AG09309 (cell line): ENCODE measurements at places on chromosomes 13 and 19.

GRCh38 chr19:29841559-29842367 lies 30.0 kb downstream of the CCNE1 start:
- DNase-seq: no peak

DNA sequence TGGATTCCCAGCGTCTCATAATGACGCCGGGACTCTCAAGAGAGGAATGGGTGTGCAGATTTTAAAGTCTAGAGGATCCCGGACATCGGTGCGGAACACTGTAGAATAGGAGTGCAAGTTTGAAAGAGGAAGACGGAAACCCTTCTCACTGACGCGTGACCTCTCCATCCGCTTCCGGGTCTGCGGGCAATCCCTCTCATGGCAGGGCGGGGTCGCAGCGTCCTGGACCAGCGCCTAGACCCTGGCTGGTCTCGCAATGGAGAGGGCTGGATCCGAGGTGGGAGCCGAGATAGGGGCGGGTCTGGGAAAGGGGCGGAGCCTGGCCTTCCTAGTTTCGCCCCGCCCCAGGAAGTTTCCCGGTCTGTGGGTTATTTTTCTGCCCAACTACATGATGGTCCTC lies 4.6 kb upstream of the ZNF845 start:
- DNase-seq: no peak

DNA sequence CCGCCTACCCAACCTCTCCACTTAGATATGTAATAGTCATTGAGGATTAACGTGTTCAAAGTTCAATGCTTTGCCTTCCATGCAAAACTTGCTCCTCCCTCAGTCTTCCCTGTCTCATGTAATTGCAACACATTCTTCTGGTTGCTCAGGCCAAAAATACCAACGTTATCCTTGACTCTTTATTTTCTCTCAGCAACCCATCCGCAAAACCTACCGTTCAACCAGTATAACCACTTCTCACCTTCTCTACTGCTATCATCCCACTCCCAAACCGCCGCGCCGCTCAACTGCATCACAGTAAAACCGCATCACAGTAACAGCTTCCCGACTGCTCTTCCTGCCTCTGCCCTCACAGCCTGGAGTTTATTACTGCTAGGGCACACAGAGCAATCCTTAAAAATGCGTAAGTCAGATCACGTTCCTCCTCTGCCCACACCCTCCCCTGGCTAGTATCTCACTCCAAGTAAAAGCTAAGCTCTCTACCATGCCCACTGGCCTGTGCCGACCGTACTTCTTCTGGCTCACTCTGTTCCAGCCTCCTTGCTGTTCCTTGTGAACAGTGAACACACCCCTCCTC lies 8.2 kb downstream of the MTIF3 start:
- DNase-seq: no peak

DNA sequence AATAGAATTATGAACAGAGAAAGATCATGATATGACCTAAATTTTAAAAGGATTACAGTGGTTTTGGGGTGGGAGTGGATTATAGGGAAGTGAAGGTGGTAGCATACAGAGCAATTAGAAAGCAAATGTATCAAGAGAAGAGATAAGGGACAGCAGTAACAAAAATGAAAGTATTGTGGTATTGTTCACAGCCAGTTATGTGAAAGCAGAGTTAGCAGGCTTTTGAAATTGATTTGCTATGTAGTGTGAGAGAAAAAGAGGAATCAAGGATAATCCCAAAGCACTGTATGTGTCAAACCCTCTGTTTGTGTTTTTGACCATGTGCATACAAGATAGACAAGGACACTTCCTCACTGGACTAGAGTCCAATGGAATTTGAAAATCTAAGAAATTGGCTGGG lies 1721.4 kb downstream of the PCDH9 start:
- DNase-seq: no peak

GRCh38 chr13:50106559-50106958 lies 91.3 kb downstream of the KCNRG start:
- no peak for DNase-seq
